ENCODE measurements at places on chromosomes 6 and 20. TPM values are rescaled to one million over a fixed set of nuclear protein-coding genes. Genes with fewer than 3 reads are reported as not detected.

- DNase-seq, result no peak
Measured at GRCh38 chr20:20820785-20821483, 108.5 kb upstream of the RALGAPA2 start.

GRCh38 chr6:45445749-45446549 lies 68.2 kb upstream of the SUPT3H start:
- DNase-seq, result peak; percentile 98

GRCh38 chr6:114157848-114158247 lies 185.0 kb downstream of the HS3ST5 start:
- DNase-seq, result no peak

DNA sequence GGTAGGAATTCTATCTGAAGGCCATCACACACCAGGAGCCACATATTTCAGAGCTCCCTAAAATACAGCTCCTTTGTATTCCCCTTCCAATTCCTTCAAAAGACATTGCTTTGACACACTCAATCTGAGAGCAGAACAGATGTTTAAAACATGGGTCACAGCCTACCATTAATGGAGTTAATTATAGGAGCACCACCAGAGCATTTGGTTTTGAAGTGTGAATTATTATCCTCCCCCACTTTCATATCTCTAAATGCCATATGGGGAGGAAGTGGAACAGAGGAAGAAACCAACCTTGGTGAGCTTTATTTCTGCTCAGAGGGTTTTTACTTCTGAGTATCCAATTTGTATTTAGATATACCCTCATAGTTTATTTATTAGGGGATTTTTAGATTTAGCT lies 50.7 kb upstream of the TNFRSF21 start:
- DNase-seq, result no peak

DNA sequence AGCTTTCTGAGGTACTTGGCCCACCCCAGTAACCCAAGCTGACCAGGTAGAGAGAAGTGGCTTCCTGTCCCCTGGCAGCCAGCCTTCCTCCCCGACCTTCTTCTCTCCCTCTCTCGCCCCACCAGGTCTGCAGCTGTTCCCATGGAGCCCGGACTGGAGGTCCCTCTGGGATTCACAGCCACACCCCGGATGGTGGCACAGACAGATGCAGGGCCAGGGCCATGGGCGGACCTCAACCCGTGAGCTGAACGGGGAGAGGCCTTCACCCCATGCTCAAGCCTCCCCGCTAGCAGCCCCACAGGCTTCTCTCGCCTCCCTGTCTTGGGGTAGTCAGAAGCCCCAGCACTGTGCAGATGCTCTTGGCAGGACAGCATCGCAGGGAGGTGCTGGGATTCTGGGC lies 41.3 kb downstream of the CPXM1 start:
- DNase-seq, result no peak

DNA sequence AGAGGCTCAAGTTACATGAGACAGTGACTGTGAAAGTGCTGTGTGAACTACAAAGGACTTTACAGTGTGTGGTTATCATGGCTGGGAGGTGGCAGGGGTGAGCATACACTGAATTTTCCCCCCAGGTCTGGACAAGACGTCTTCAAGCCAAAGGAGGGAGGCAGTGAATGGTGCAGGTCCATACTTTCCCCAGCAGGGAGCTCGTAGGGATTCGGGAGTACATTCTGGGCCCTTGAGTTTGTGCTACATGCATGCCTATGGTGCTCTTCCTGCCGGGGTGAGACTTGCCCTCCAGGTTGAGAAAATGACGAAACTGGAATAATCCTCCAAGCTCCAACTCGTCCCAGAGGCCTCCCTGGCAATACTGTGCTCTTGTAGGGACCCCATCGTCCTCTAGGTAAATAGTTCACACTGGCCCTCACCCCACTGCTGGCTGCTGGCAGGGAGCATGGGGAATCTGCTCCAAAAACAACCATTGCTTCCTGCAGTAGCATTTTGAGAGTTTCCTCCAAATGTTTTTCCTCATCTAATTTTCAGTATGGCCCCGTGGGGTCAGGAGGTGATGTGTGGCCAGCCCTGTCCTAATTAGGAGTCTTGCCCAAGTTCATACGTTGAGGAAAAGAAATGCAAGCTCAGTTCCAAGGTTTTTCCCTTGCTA lies 57.6 kb downstream of the ZNF831 start:
- no peak for DNase-seq

DNA sequence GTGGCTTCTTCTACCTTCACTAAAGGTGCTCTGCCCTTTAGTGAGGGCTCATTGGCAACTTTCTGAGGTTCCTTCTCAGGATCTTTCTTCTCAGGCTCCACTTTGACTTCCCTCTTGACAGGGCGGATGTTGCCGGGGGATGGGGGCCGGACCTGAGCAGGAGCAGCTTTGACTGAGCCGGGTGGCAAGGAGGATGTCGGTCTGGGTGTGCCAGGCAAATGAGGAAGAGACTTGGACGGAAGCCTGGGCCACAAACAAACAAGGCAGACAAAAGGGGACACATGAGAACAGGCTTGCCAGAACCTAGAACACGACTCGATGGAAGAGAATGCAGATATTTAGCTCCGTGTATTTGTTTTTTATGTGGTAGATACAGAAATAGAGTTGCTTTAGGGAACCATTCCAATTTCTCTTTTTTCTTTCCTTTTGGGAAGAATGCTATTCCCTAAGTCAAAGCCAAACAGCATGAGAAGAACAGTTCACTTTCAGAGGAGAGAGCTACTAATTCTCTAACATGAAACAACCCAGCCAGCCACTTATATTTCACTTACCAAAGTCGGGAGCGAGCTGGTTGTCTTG lies 76.2 kb upstream of the BCLAF1 start:
- no peak for DNase-seq

DNA sequence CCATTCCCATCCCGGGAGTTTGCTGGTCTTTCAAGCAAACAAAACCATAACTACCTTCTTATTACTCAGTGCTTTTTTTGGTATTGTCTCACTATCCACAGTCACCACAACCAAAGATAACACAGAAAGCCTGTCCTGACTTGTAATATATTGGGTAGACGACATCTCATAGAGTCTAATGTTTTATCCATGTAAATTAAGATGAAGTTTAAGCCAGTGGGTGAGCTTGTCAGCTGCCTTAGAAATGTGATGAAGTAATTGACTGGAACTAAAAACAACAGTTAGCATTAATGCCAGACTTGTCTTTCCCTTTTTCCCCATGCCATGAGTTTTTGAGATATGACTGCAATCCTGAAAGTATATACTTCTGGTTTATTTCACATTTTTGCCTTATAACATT lies 282.7 kb upstream of the PRDM1 start:
- no peak for DNase-seq

DNA sequence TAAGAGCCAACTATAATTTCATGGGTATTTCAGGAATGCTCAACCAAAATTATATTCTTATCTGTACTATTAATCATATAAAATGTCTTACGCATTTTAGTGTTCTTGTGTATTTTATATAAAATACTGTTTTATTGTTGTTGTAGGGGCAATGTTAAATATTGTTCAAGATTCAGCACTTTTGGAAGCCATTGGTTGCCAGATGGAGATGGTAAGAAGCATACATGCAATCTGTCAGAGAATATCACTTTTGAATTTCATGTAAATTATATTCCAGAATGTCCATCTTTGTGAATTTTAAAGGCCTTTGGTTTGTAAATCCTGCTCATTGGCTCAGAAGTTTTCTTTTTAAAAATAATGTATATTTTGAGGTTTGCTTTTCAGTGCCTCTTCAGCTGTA lies 50.0 kb upstream of the ADIG start:
- DNase-seq, result no peak

DNA sequence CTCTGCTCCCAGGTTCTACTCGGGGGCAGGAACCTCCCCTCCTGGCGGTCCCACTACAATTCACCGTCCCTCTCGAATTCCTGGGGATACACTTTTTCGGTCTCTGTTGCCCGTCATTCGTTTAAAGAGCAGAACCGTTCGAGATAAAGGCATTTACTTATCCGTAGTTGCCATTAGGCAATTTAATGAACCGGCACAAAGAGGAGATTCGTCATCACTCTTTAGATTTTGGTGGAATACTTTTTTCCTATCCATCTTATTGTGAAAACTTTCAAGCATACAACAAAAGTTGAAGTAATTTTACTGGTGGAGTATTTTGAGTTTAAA lies 1.2 kb upstream of the CD24 start:
- DNase-seq, result no peak

DNA sequence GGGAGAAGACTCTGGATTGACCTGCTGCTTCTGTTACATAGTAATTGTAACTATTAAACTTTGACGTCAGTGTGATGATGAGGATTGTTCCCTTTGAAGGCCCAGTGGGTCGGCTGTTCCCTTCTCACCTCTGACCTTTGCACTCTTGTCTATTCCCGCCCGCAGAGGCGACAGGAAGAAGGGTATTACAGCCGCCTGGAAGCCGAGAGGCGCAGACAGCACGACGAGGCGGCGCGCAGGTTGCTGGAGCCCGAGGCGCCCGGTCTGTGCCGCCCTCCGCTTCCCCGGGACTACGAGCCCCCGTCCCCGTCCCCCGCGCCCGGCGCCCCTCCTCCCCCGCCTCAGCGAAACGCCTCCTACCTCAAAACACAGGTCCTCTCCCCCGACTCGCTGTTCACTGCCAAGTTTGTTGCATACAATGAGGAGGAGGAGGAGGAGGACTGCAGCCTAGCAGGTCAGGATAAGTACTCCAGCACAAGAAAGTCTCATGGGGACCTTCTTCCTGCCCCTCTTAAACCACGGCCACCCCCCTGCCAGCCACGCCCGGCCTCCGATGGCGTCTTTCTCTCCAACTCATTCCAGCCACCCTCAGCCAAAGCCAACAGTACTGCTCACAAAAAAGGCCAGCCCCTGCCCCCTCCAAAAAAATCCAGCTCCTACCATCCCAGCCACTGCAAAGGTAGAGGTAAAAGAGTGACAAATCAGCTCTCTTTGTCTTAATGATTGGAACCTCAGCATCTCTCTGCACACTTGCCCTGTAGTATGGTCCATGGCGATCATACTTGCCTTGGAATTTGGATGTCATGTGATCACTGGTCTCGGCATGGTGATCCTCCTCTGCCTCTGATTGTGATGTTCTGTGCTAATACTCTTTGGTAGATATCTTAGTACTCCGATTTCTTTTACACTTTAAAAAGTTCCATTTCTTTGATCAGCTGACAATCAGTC lies 31.6 kb upstream of the KIF25 start:
- DNase-seq, result no peak

GRCh38 chr6:6277413-6277812 lies 43.0 kb downstream of the F13A1 start:
- no peak for DNase-seq

- DNase-seq, result no peak
Measured at GRCh38 chr6:63392092-63392724, 72.4 kb upstream of the LGSN start.

GRCh38 chr20:51960047-51960675 lies 157.8 kb upstream of the SALL4 start:
- no peak for DNase-seq

RAB32 gene
- polyA plus RNA-seq, result 85.9 TPM

ANGPT4 gene
- not detected for polyA plus RNA-seq

SF3B5 gene
- 152 TPM for polyA plus RNA-seq

CLIC5 gene
- polyA plus RNA-seq, result not detected

GRIK2 gene
- 12.8 TPM for polyA plus RNA-seq

LPIN3 gene
- polyA plus RNA-seq, result 2.0 TPM

XKR7 gene
- not detected for polyA plus RNA-seq

NINL gene
- 7.8 TPM for polyA plus RNA-seq
